Activated CD4-positive, alpha-beta memory T cell treated with anti-CD3 and anti-CD28 coated beads for 36 hours (primary cell): ENCODE measurements at places on chromosomes 3 and 15. TPM values are rescaled to one million over a fixed set of nuclear protein-coding genes. Genes with fewer than 3 reads are reported as not detected.
A peak's percentile ranks its signal among the peaks of the same experiment; 100 is the strongest.

DNA sequence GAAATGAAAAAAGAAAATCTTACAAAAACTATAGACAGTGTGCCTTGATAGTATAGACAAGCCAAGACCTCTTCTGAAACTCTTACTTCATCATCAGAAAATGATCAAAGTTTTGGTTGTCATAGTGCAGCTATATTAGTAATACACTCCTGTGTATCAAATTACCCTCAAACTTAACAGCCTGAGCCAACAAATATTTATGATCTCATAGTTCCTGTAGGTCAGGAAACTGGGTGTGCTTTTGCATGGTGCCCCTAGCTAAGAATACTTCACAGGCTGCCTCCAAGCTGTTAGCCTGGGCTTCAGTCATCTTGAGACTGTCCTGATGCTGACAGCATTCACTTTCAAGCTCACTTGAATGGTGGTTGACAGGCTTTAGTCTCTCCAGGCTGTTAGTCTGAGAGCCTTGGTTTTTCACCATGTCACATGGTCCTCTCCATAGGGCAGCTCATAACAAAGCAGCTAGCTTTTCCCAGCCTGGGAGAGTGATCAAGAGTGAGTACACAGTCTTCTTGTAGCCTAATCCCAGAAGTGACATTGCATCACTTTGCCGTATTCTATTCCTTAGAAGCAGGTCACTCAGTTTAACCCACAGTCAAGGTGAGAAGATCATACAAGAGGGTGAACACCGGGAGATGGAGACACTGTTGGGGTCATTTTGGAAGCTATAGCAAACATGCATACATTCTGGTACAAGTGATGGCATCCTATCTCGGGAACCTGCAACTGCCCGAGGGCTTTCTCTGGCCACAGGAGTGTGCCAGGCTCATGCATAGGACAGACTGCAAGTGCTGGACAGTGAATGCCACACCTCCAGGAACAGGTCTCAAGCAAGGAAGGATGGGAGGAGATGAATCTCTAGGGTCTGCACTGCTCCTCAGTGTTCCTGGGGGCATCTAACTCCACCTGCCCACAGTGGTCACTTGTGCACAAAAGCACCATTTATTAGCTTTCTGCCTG, 173.4 kb upstream of the CADPS start:
- DNase-seq = no peak

The GRM7 gene
- not detected for total RNA-seq

DNA sequence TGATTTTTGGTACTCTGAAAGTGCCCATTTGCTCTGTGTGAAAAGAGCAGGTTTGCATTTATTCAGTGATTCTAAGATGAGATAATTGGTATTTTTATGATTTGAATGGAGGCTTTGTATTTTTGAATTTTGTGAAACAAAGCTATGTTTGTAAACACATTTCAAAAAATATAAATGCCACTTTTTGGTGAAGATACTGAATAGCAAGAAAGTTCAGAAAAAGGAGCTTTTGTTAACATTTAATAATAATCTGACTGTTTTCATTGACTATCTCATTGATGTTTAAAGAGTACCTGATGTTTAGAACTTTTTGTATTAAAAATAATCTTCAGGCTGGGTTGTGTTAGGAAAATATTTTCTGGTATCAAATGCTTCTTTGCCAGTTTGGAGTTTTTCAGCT, 23.7 kb downstream of the TCF12 start:
- no peak for DNase-seq

The GOLGA8M gene
- 0.46 TPM for total RNA-seq

The BFSP2 gene
- not detected for total RNA-seq

- DNase-seq = peak; percentile 49
Observed at GRCh38 chr3:112097378-112097777, 11.2 kb downstream of the C3orf52 start.

DNA sequence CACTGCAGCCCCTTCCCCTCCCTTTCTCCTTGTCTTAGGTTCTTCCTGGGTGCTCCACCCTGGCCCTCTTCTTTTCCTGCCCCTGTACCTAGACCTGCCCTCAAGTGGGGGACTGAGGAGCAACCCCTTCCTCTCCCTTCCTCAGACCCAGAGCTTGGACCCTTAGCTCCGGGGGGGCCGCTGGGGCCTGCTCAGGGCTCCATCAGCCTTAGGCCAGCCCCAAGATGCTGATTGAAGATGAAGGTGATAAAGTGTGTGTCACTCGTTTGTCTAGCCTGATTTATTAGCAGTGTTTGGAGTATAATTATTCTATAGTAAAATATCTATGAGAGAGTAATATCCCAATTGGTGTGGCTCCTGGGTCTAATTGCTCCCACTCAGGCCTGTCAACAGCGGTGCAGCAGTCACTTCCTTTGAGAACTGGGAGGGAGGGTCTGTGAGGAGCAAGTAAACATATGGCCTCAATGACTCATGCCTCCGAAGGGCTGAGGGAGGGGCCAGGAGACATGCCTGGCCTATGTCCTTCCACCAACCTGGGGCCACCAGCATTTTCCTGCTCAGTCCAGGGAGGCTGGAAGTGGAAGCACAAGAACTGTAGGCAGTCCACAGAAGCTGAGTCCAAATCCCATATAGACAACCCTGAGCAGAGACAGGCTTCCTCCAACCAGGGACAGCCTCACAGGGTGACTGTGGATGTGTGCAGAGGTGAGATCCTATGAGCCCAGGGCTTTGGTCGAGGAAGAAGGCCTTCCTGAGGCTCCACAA, 123.2 kb downstream of the DNAJB8 start:
- no peak for DNase-seq

GRCh38 chr3:190382082-190382481, 5.9 kb upstream of the CLDN16 start:
- no peak for DNase-seq

DNA sequence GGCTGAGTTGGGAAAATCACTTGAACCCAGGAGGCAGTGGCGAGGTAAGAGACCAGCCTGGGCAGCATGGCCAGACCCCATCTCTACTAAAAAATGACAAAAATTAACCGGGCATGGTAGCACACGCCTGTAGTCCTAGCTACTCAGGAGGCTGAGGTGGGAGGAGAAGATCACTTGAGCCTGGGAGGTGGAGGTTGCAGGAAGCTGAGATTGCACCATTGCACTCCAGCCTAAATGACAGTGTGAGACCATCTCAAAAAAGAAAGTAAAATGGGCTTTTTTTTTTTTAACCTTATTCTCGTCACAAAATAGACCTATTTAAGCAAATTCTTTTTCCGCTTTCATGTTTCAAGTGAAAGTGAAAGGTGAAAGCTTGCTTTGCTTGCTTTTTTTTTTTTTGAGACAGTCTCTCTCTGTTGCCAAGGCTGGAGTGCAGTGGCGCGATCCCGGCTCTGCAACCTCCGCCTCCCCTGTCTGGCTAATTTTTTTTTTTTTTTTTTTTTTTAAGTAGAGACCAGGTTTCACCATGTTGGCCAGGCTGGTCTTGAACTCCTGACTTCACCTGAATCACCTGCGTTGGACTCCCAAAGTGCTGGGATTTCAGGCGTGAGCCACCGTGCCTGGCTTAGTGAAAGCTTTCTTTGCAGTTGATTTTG, 3.6 kb downstream of the PDIA3 start:
- DNase-seq = peak; percentile 70

GRCh38 chr3:193795062-193795690, 202.2 kb downstream of the OPA1 start:
- no peak for DNase-seq

The TRPC1 gene
- total RNA-seq = 3.8 TPM

- no peak for DNase-seq
Observed at GRCh38 chr15:52733088-52733487, 53.9 kb upstream of the ATOSA start.

DNA sequence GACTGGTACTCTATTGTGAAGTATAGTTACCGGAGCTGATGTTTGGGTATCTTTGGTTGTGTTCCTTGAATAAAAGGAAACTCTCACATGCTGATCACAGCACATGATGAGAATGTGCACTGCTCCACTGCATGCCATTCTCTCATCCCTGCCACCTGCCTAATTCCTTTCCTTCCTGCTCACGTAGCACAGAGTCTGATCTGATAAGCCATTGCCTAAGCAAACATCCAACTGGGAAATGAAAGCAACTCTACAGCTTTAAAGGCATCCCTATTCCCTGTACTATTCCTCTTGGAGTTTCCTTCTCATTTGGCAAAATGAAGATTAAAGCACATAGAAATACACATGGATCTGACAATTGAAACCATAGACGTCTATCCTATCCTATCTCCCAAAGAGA, 359.8 kb downstream of the C3orf38 start:
- no peak for DNase-seq

- DNase-seq = no peak
Observed at GRCh38 chr3:7207125-7207524, 346.2 kb downstream of the GRM7 start.

The SLC6A1 gene
- not detected for total RNA-seq

- DNase-seq = peak; percentile 39
Observed at GRCh38 chr3:187973977-187974870, 179.7 kb upstream of the LPP start.

- DNase-seq = no peak
Observed at GRCh38 chr15:76346669-76347481, 10.3 kb downstream of the ISL2 start.

DNA sequence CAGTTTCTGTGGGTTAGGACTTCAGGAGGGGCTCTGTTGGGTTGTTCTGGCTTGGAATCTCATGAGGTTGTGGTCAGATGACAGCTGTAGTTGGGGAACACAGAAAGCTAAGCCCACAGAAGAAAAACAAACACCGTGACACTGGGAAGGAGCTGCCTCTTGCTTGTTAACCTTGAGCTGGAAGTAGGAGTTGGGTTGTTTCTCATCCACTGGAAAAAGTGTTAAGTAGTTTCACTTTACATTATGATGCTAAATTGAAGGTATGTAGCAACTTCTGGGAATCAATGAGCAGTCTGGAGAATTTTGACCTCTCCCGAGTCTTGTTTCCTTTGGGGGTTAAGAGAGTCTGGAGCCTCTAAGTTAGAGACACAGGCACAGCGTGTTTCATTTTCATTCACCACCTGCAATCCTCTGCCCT, 20.4 kb downstream of the HACD3 start:
- no peak for DNase-seq

The SCN5A gene
- 0.34 TPM for total RNA-seq

The WDR93 gene
- total RNA-seq = not detected

DNA sequence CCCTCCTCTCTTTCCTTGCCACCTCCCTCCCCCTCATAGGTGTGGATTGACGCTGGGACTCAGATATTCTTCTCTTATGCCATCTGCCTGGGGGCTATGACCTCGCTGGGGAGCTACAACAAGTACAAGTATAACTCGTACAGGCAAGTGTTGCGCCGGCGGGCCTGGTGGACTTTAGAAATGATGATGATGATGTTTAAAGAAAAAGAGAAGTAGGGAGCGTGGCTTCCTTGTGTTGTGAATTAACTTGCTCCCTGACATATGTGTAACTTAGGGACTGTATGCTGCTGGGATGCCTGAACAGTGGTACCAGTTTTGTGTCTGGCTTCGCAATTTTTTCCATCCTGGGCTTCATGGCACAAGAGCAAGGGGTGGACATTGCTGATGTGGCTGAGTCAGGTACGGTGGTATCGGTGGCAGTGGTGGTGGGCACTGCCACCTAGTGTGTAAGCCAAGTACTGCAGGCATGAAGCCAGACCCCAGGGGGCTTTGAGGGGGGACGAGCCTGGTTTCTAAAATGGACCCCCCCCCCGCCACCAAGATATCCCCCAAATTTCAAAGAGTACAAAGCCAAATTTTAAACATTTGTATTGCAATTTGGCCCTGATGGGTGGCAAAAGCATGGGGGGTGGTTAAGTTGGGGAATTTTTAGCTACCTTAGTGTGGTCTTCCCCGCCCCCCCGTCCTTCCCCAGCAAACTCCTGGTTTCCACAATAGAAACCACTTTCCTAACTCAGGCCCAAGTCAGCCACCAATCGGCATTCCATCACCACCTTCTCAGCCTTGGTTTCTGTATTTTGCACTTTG, 65.6 kb downstream of the SLC6A6 start:
- DNase-seq = peak; percentile 49
